Vagina (tissue), 2 donors: ENCODE measurements at places on chromosomes 13 and 19.

DNA sequence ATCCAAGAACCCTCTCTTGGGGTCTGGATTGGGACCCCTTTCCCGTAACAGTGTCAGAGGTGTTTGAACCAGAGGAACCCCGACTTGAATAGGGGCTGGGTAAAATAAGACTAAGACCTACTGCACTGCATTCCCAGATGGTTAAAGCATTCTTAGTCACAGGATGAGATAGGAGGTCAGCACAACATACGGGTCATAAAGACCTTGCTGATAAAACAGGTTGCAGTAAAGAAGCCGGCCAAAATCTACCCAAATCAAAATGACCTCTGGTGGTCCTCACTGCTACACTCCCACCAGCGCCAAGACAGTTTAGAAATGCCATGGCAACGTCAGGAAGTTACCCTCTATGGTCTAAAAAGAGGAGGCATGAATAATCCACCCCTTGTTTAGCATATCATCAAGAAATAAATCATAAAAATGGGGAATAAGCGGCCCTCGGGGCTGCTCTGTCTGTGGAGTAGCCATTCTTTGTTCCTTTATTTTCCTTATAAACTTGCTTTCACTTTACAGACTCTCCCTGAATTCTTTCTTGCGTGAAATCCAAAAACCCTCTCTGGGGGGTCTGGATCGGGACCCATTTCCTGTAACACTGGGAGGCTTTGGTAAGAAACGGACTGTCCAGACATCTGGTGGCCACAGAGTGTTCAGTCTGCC lies 4.4 kb upstream of the SIN3B start:
- H3K27me3 ChIP-seq: no peaks in the 10 kb centered on the region
- peak overlapping the region; percentile 42 for H3K4me3 ChIP-seq
- peaks cover 40% of the 10 kb centered on the region for H3K4me1 ChIP-seq
- DNase-seq: no peak
- H3K36me3 ChIP-seq: no peaks in the 10 kb centered on the region

- no peaks in the 10 kb centered on the region for H3K36me3 ChIP-seq
- H3K4me3 ChIP-seq: peak within 1 kb of the TSS; percentile 59
- peaks cover 16% of the 10 kb centered on the region for H3K27me3 ChIP-seq
- no peak for DNase-seq
Observed at GRCh38 chr13:20192836-20193161, at the start of gene GJB2. TSS of gene GJB2 (minus strand) at chr13:20192938. CDS start at chr13:20189581, 3,357 bp downstream.

- H3K27ac ChIP-seq: no peak overlapping the region
- H3K36me3 ChIP-seq: no peaks in the 10 kb centered on the region
- H3K27me3 ChIP-seq: no peaks in the 10 kb centered on the region
- H3K4me3 ChIP-seq: no peak overlapping the region
Observed at GRCh38 chr13:106156468-106156867, 379.0 kb downstream of the EFNB2 start.

GRCh38 chr13:25733001-25733491 lies 318.8 kb downstream of the SHISA2 start:
- no peak overlapping the region for H3K4me3 ChIP-seq
- H3K27me3 ChIP-seq: no peaks in the 10 kb centered on the region
- H3K4me1 ChIP-seq: no peaks in the 10 kb centered on the region
- no peak overlapping the region for H3K27ac ChIP-seq
- no peak for DNase-seq

DNA sequence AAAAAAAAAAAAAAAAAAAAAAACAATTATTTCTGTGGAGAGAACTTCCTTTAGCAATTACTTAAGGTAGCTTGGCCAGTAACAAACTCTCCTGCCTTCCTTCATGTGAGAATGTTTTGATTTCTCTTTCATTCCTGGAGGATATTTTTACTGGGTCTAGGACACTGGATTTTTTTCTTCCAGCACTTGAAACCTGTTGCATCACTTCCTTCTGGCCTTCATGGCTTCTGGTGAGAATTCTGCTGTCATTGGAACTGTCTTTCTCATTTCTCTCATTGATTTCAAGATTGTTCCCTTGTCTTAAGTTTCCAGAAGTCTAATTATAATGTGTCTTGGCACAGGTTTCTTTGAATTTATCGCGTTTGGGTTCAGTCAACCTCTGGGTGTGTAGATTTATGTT lies 19.3 kb upstream of the RAB20 start:
- H3K4me3 ChIP-seq: no peak overlapping the region
- H3K27me3 ChIP-seq: no peaks in the 10 kb centered on the region
- no peaks in the 10 kb centered on the region for H3K36me3 ChIP-seq
- H3K4me1 ChIP-seq: no peaks in the 10 kb centered on the region
